ENCODE measurements at places on chromosomes 1 and 21.

- no peak for DNase-seq
Observed at GRCh38 chr21:29133241-29133640, 2.8 kb downstream of the MAP3K7CL start.

DNA sequence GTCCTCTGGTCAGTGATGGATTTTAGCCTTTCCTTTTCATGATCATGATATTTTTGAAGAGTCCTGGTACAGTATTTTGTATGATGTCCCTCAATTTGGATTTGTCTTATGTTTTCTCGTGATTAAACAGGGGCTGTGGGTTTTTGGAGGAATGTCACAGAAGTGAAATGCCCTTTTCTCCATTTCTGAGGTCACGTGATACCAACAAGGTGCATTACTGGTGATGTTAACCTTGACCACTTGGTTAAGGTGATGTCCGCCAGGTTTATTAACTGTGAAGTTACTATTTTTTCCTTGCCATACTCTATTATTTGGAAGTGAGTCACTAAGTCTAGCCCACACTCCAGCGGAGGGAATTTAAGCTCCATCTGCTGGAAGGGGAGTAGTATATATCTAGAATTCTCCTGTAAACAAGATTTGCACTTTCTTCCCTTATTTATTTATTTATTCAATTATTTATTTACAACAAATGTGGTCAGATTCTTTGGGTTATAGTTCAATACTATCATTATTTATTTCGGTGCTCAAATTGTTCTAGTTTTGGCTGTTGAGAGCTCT, 123.4 kb downstream of the HIVEP3 start:
- peak; percentile 15 for DNase-seq

GRCh38 chr1:981955-982558, at the start of gene PERM1:
PERM1 (minus strand) TSS chr1:982093; CDS start chr1:981029, 1,064 bp downstream.
- DNase-seq, result no peak

DNA sequence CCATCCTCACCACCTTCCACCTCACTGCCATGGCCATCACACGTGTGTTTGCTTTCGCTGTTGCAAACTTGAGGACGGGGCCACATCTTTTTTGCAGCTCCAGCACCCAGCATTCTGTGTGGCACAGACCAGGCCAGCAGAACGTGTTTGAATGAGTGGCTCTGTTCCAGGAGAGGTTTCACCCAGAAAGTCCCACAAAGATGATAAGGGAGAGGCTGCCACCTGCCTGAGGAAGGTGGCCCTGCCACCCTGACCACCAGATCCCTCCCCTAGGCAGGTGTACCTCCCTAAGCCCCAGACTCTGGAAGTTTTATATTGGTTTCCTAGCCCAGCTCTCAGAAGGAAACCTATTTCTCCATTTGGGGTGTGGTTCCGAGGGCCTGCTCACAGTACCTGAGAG, 252.1 kb downstream of the KAZN start:
- DNase-seq, result no peak

GRCh38 chr1:81607924-81608323, 192.8 kb upstream of the ADGRL2 start:
- DNase-seq, result no peak

GRCh38 chr1:234322979-234323378, 50.3 kb upstream of the COA6 start:
- peak; percentile 33 for DNase-seq

DNA sequence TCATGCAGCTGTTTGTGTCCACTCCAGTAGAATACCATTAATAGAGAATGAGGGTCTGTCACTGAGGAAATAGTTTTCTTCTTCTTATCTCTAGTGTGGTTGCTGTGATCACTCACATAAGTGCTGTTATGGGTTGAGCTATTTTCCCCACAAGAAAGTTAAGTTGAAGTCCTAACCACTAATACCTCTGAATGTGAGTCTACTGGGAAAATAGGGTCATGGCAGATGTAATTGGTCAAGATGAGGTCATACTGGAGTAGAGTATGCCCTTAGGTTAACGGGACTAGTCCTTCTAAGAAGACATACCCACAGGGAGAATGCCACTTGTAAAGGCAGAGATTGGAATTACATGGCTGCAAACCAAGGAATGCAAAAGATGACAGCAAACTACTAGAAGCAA, 70.5 kb upstream of the COL24A1 start:
- no peak for DNase-seq

DNA sequence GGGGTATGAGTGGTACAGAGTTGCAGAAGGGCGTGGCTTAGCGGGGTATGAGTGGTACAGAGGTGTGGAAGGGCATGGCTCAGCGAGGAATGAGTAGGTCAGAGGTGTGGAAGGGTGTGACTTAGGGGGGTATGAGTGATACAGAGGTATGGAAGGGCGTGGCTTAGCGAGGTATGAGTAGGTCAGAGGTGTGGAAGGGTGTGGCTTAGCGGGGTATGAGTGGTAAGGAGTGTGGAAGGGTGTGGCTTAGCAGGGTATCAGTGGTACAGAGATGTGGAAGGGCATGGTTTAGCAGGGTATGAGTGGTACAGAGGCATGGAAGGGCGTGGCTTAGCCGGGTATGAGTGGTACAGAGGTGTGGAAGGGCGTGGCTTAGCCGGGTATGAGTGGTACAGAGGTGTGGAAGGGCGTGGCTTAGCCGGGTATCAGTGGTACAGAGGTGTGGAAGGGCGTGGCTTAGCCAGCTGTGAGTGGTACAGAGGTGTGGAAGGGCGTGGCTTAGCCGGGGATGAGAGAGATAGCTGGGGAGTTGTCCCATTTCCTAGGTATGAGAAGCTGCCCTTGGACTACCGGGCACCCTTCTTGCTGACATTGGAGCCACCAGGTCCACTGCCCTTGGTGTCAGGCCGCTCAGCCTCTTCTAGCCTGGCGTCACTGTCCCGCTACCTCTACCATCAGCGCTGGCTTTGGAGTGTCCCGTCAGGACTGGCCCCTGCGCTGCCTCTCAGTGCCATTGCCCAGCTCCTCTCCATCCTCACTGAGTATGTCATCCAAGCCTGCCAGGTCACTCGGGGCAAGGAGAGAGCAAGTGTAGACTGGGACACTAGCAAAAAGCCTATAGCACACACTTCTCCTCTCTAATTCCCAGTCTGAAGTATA, 29.8 kb downstream of the HYI start:
- DNase-seq, result no peak

DNA sequence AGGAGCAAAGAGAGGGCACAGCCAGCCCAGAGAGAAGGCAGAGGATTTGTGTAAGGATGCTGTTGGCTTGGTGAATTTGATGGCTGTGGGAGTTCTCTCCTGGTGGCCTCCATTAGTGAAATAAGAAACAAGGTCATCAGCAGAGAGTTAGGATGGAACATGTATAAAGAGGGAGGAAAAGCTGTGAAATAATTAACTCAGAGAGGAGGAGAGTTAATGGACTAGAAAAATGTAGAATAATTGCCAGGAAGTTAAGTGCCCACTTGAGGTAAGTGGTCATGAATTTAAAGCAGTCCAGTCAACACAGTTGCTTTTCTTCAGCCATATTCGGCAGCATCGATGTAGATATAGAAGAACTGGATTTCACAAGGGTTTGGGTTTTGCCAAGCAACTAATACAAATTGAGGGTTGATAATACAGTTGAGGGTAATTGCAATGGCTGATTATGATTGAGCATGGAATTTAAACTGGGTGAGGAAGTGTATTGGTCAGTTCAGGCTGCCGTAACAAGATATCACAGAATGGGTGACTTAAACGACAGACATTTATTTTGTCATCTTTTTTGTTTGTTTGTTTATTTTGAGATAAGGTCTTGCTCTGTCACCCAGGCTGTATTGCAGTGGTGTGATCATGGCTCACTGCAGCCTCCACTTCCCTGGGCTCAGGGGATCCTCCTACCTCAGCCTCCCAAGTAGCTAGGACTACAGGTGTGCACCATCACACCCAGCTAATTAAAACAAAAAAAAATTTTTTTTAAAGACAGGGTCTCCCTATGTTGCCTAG, 31.7 kb upstream of the KLF17 start:
- DNase-seq, result no peak

GRCh38 chr1:224381880-224382548, 25.3 kb downstream of the CNIH4 start:
- no peak for DNase-seq

- DNase-seq, result no peak
Observed at GRCh38 chr1:151187205-151187604, 2.8 kb downstream of the VPS72 start.

- no peak for DNase-seq
Observed at GRCh38 chr1:220769205-220769604, 17.5 kb upstream of the MTARC1 start.

DNA sequence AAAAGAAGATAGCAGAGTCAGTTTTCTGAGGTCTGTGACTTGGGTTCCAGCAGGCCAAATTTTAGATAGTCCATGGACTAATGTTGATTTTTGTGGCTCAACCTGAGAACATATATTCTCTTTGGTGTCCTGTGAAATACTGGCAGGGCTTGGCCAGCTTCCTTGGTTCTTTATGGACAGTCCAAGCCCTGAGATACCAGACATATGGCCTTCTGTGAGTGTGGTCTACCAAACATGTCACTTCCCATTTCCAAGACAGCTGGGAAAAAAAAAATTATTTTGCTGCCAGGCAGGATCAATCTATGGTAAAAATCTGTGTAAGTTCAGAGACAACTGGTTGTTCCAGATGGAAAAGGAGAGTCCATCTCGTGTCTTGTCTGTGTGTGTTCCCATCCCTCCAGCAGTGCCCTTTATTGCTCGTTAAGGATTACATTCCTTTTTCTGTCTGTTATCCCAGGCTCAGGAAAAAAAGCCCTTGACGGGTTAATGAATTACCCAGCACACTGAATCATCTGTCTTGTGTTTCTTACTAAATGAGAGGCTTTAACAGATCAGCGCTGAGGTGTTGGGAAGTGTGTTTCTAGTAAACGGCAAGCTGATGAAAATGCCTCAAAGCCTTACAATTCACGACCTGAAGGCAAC, 33.4 kb upstream of the XPR1 start:
- DNase-seq, result no peak

DNA sequence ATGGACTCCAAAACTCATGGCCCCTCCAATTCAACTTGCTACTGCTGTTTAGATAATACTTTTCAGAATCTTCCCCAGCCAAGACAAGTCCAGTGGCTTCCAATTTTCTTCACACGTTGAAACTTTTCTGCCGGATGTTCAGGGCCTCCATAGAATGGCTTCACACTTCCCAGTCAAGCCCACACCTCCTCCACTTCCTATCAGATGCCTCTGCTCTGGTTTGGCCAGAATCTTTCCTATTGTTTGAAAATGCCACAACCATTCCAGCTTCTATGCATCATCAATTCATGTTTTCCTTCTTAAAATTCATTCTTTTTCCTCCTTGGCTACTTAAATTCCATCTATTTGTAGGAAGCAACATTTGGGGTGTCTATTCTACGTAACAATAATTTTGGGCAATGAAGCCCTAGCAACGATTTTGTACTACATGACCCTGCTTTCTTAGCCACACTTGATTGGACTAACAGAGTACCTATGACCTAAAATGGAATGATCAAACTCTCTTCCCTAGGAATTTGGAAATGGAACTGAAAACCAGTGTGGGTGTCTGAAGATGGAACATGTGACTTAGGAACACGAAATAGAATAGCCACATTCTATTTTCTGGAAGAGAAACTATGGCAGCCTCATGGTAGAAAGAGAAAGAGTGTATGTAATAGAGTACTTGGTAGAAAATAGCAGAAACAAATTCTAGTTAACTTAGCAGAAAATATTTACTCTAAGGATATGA, 74.1 kb upstream of the CNIH3 start:
- no peak for DNase-seq

GRCh38 chr1:24027838-24028468, 47.8 kb upstream of the SRSF10 start:
- DNase-seq, result peak; percentile 32

GRCh38 chr1:228798548-228798947, 63.3 kb downstream of the RHOU start:
- no peak for DNase-seq

DNA sequence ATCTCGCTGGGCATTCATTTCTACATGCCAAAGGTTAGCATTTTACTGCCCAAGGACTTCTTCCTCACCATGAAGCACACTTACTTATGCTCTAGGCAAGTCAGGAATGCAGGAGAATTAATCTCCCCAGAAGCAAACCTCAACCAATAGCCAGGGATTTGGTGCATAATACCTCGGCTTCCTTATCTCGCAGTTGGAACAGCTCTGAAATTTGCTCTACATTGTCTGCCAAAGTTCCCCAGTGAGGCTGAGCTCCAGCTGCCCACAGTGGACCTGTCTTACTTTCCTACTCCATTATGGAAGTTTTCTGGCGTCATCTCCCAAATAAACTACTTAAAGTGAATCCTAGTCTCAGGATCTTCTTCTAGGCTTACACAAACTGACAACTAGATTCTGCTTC, 57.6 kb upstream of the PPM1J start:
- DNase-seq, result no peak

DNA sequence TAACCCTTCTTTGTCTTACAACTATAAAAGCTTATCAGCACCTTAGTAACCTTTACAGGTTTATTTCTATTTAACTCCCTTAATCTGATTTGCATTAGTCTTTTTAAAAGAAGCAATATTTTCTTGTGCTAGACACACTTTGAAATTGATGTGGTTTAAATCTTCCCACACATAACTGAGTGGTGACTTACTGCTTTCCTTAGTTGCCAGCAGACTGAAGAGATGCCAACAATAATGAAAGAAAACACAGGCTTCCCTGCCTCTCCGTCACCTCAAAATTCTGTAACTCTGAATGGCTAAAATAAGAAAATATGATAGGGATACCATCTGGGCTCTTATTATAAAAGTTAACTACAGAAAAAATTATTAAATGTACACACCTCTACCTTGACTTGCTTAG, 196.8 kb downstream of the PTBP2 start:
- DNase-seq, result no peak

DNA sequence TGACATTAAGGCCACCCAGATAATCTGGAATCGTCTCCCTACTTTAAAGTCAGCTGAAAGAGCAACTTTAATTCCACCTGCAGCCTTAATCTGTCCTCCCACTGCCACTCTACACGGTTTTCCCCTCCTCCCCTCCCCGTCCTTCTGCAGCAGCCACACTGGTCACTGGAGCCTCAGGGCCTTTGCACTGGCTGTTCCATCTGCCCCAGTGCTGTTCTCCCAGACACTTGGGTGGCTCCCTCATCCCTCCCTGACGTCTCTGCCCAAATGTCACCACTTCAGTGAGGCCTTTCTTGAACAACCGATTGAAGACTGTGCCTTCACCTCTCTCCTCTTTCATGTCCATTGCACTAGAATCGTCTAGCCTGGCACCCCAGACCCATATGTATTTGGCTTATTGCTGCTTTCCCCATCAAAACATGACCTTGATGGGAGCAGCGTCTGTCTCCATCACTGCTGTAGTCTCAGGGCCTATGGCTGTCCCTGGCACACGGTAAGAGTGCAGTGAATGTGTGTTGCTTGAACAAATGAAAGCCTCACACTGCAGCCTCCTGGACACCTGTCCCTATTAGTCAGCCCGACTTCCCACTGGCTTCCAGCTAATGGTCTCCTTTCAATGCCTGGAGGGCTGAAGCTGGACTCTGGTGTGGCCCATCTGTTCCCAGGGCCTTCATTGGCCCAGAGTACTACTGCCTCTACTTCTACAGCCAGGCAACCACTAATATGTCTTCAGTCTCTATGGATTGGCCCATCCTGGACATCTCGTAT, 10.6 kb upstream of the PRDM16 start:
- no peak for DNase-seq

GRCh38 chr1:97577613-97578012, 343.2 kb downstream of the DPYD start:
- no peak for DNase-seq
